ENCODE measurements at places on chromosomes 6 and 20. TPM values are rescaled to one million over a fixed set of nuclear protein-coding genes. Genes with fewer than 3 reads are reported as not detected.

DNA sequence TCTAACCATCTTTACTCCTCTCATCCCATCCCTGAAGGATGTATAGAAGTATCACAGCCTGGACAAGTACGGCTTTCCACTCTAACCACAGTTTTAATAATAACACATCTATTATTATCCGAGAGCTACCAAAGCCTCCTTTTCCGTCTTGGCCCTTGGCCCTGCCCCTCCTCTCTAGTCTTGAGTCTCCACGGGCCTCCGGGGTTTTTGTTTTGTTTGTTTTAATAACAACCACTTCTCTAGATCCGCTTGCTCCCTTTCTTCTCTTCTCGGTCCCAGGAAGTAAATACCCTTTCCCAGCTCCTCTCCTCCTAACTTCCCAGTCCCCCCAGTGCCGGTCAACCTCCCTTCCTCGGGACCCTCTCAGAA lies 661 bp downstream of the LCA5 start:
- H3K27me3 ChIP-seq: peaks cover 14% of the 10 kb centered on the region
- no peaks in the 10 kb centered on the region for H3K36me3 ChIP-seq
- no peak overlapping the region for H3K4me3 ChIP-seq
- H3K4me1 ChIP-seq: no peaks in the 10 kb centered on the region
- DNase-seq: peak; percentile 1

DNA sequence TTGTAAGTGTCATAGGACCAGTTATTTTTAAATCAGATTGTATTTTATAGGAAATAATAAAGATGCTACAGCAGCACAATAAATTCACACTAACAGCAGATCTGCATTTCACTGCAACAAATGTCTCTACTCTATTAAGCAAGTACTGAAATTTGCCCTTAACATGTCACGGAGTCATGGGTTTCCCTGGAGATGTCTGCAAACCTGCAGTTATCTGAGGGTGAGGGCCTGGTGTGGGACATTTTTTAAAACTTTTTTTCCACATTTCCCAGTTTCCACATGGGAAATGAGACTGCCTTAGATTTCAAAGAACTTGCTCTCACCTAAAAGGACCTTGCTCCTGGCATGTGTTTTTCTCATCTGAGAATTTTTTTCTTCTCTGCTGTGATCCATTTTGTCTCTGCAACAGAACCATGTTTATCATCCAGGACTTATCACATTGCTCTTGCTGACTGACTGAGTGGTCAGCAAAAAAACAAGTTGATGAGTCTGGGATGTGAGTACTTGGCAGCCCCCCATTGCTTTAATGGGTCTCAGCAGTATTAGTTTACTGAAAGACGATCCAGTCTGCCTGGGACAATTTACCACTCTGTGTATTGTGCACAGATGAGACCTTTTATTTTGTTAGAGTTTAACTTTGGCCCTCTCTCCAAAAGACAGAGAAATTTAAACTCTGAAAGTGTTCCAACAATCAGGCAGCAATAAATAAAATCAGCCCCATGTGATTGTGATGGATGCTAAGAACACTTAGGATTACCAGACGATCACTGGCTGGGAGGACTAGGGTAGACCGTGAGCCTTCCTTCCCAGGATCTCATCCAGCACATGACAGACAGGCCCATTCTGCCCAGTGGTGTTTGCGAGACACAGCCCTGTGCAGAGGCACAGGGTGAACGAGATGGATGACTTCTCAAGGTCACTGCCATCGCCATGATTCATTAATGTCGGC lies 268.8 kb downstream of the BTBD9 start:
- H3K4me1 ChIP-seq: peaks cover 2% of the 10 kb centered on the region
- H3K27me3 ChIP-seq: no peaks in the 10 kb centered on the region
- DNase-seq: no peak

EPHA7 gene
- total RNA-seq: not detected

NKAIN4 gene
- total RNA-seq: not detected

- H3K27ac ChIP-seq: no peak overlapping the region
- no peak for DNase-seq
- no peaks in the 10 kb centered on the region for H3K4me1 ChIP-seq
- no peak overlapping the region for H3K4me3 ChIP-seq
Observed at GRCh38 chr6:75849329-75850025, 100.4 kb downstream of the MYO6 start.

- H3K27ac ChIP-seq: no peak overlapping the region
- DNase-seq: no peak
- peaks cover 26% of the 10 kb centered on the region for H3K36me3 ChIP-seq
- no peaks in the 10 kb centered on the region for H3K27me3 ChIP-seq
- peaks cover 15% of the 10 kb centered on the region for H3K4me1 ChIP-seq
Observed at GRCh38 chr6:83185096-83185495, 8.0 kb downstream of the PGM3 start.
